ENCODE measurements at places on chromosomes 16 and 17. TPM values are rescaled to one million over a fixed set of nuclear protein-coding genes. Genes with fewer than 3 reads are reported as not detected.

Gene HBM
- not detected for polyA plus RNA-seq

DNA sequence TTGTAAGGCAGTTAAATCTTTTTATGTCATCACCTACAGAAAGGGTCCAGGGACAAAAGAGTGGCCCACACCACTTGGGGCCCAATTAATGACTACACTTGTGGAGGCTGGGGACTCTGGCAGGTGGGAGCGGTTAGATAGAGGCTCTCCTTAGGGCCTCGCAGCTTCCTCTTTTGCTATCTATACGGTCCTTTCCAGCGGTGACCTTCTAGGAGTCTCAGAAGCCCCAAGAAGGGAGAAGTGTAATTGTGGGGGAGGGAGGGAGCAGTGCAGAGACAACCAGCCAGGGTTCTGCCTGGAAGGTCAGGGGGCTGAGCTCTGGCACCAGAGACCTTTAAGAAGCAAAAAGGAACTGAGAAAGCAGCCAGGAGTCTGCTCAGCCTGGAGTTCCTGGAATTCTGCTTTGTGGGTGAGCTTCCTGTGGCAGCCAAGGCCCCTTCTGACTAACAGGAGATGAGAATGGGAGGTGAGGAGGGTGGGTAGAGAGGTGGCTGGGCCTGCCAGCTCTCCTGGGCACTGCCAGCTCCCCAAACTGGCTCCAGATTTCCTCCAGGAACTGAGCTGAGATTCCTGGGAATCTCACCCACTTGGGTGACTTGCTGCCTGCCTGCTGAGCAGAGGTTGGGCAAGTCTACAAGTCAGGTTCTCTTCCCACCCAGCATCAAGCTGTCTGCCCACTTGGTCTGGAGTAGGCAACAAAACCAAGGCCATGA lies 16.3 kb upstream of the MAP3K14 start:
- DNase-seq = no peak

Gene GRIN2C
- 0.23 TPM for polyA plus RNA-seq

Gene CSH2
- polyA plus RNA-seq = not detected

DNA sequence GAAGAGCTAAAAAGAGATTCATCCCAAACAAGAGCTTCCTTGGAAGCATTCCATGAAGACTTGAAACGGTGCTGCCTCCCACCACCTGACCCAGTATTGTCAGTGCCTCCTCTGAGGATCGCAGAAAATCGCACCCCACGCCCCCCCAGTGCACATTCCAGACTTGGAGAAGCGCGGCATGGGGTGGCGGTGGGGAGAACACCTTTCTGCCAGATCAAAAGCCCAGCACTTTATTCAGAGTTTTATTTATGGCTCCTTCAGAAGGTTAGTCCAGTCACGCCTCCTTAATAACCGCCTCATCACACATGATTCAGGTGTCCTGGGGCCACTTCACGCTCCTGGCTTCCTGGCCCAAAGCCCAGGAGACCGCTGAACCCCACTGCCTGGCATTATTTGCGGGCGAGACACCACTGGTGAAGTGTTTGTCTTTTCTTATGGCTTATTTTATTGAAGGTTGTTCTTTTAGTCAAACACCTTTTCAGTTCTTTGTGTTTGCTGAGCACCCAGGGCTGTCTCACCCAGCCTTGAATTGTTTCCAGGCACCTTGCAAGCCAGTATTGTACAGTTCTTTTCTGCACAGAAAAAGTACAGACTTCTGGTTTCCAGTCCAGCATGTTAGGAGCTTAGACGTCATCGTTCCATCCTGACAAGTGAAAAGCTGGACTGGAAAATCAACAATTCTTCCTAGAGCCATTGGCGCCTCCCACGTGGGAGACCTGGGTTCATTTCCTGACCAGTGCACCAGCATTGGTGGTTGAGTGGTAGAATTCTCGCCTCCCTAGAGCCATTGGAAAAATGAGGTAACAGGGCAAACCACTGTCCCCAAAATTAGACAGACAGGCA lies 79.6 kb upstream of the CACNG5 start:
- no peak for DNase-seq

Gene ENPP7
- not detected for polyA plus RNA-seq

GRCh38 chr16:85090181-85090580 lies 22.1 kb downstream of the CIBAR2 start:
- DNase-seq = no peak

GRCh38 chr16:49355933-49356665 lies 17.5 kb upstream of the C16orf78 start:
- no peak for DNase-seq

DNA sequence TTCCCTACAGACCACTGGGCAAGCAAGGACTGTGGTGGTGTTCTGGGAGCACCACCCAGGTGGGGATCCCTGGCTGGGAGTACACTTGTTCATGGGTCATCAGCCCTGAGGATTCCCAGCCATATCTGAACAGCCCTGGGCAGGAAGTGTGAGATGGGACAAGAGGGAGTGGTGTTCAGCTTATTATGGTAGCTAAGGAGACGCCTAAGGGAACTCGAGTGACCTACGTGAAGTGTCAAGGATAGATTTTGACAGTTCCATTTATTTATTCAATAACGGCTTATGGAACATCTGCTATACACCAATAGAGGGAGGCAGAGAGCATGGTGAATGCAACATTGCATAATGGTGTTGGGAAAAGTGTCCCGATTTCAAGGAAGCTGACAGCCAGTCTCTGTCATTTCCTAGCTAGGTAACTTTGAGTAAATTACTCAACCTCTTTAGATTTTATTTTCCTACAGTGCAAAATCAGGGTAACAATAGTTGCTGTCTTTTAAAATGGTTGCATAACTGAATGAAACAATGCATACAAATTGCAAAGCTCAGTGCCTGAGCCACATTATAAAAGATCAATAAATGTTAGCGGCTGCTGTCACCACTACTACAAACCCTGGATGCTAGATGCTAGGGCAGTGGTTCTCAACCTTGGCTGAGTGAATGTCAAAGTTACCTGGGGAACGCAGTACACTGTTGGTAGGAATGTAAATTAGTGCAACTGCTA lies 534.1 kb downstream of the GRIN2A start:
- no peak for DNase-seq

DNA sequence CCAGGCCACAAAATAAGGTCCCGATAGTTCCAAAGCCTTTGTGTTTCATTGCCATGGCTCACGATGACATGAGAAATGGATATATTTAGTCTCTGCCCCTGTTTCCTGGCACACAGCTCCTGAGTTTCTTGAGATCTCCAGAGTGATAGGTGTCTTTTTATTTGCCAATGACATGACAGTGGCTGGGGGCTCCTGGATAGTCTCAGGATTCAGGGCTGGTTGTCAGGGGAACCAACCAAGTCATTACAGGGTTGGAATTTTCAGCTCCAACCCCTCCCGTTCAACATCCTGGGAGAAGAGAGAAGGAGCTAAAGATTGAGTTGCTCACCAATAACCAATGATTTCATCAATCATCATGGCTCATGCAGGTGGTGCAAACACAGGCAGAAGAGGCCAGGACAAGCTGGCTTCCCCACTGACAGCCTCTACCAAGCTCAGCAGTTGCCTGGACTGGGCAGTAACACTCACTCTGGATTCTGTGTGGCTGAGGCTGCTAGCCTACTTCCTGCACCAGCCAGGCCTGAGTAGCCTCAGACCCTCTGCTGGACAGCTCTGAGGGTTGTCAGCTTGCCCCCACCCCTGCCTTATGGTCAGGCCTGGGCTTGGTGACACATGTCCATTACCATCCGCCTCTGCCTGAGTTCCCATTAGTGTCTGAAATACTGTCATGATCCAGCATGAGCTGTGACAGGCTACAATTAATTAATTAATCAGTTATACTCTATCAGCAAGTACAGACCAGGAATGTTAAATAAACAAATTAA lies 534.4 kb upstream of the CDH5 start:
- no peak for DNase-seq

Gene CRYM
- 80.2 TPM for polyA plus RNA-seq

Gene PRR15L
- not detected for polyA plus RNA-seq

GRCh38 chr16:873243-873661 lies 72.7 kb upstream of the GNG13 start:
- DNase-seq = no peak

DNA sequence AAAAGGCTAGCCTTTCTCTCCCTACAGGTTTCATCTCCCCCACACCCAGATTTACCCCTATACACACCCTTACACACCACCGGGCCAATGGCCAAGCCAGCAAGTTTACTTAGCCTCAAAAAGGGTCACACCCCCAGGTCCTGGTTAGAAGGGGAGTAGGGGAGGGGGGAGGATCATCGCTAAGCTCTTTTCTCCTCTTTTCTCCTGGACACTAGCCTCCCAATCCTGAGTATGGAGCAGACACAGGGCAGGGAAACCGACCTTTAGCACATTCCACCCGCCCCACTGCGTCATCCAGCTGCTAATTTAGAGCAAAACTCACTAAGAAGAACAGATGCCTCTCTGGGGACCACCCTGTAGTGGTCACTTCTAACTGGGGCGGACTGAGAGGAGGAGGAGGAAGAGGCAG lies 4.4 kb downstream of the ACLY start:
- no peak for DNase-seq

Gene KRTAP1-5
- polyA plus RNA-seq = not detected

DNA sequence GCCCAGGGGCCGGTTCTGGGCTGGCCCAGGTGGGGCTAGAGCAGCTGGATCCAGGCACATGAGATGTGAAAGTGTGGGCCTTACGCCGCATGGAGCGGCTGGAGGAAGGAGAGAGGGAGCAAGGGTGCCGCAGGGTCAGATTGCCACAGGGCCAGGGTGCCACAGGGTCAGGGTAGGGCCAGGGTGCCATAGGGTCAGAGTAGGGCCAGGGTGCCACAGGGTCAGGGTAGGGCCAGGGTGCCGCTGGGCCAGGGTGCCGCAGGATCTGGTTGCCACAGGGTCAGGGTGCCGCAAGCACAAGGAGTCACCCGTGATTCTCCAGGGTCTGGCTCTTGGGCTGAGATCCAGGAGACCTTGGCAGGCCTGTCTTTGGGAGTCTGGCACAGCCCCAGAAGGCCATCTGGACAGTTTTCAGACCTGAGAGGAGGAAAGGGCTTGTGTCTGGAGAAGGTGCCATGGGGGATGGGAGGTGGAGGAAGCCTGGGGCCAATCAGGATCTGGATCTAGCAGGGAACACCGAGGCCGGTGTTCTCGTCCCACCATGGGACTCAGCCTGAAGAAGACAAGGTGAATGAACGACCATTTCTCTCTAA lies 13.1 kb upstream of the LASP1NB start:
- DNase-seq = peak; percentile 61

Gene KRTAP16-1
- polyA plus RNA-seq = not detected

Gene CTRB1
- not detected for polyA plus RNA-seq

- no peak for DNase-seq
Observed at GRCh38 chr16:64375391-64375980, 746.4 kb downstream of the CDH11 start.

DNA sequence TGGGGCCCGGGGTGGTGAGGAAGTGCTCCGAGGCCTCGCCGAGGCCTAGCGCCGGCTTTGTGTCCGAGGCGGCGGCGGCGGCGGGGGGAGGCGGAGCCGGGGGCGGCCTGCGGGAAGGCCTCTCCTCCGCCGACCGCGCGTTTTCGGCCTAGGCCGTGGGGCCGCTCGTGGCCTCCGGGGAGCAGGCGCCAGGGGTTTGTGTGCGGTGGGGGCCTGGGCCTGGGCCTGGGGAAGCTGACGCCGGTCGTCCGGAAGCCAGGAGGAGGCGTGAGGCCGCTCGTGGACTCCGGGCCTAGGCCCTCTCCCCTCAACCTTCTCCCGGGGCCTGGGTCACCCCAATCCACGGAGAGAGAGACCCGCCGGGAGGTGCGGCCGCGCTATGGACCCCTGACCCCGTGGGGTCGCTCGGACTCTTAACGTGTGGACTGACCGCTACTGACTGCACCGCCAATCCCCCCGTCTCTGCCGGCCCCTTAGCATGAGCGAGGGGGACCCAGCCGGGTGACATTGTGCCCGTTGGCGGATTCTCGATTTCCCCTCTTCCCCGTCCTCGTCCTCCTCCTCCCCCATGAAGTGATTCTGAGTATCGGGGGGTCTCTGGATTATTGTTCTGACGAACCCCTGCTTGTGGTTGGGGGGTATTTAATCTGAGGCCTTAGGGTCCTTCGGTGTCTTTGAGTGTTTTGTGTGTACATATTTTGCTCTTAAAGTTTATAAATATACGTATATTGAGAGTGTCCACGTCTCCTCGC lies 660 bp downstream of the RBBP6 start:
- DNase-seq = peak; percentile 87

DNA sequence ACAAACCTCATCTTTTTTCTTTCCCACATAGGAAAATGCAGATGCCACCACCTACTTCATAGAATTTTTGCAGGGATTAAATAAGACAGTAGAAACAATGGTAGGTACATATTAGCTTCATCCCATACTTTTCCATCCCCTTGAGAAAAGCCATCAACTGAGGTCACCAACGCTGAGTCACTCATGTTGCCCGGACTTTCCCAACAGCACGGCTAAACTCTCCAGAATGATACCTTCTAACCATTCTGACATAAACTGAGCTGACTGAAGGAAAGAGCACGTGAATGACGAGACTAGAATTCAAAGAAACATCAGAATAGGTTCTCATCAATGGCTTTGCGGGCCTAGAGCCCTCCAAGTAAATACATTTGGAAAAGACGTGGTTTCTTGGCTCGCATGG lies 146.0 kb upstream of the RCVRN start:
- DNase-seq = no peak

DNA sequence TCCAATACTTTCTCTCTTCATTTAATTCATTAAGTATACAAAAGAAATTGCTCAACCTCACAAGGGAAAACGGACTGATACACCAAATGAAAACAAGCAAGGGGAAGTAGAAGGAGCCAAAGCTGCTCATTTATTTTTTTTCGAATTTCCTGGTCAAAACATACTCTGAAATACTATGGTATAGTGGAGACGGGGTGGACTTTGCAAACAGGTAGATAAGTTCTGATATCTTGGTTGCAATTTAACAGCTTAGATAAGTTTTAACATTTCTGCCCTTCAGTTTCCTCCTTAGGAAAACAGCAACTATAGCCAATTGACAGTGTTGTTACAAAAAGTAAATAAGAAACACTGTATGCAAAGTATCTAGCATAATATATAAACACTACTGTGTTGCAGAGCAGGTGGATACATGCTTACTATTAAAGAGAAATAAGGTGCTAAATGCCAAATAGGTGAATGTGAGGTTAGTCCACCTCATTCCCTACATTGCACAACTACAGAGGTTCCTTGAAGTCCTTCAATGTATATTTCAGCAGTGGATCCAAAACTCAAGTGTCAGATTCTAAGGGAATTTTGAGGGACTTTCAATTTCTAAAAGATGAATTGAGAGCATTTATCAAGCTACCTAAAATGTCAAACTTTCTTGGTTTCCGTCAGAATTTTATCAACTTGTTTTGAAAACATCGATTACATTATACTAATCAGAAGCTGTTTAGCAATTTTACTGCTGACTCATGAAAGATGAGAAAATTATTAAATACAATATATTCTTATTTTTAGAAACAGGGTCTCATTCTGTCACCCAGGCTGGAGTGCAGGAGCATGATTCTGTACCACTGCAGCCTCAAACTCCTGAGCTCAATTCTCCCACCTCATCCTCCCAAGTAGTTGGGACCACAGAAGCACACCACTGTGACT lies 11.0 kb downstream of the CCDC47 start:
- no peak for DNase-seq

- no peak for DNase-seq
Observed at GRCh38 chr17:50055055-50055425, 870 bp upstream of the ITGA3 start.

GRCh38 chr17:74805591-74805991 lies 29.4 kb upstream of the NAT9 start:
- peak; percentile 43 for DNase-seq
